Activated naive CD8-positive, alpha-beta T cell treated with anti-CD3 and anti-CD28 coated beads for 36 hours (primary cell): ENCODE measurements at places on chromosomes 3 and 15. TPM values are rescaled to one million over a fixed set of nuclear protein-coding genes. Genes with fewer than 3 reads are reported as not detected.

- no peaks in the 10 kb centered on the region for H3K4me1 ChIP-seq
- H3K27ac ChIP-seq, result no peak overlapping the region
- H3K27me3 ChIP-seq, result no peaks in the 10 kb centered on the region
- H3K4me3 ChIP-seq, result no peak overlapping the region
- no peaks in the 10 kb centered on the region for H3K36me3 ChIP-seq
- peak; percentile 70 for DNase-seq
Measured at GRCh38 chr15:40344631-40345120, 3.9 kb upstream of the CCDC9B start.

DNA sequence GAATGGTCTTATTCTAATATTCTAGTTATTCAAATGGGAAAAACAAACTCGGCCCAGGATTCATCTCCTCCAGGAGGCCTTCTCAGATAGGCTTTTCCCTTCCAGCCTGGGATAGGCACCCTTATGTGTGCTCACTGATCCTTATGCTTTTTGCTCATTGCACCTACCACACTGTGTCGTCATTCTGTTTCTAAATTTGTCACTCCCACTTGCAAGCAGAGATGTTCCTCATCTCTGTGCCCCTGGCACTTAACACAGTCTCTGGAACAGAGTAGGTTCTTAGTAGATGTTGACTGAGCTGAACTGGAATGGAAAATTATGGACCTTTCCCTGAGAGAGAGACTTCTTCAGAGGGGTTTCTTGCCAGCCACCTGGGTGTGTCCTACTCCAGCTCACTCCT, 18.7 kb upstream of the SPG11 start:
- H3K36me3 ChIP-seq, result peaks cover 33% of the 10 kb centered on the region
- H3K4me1 ChIP-seq, result peaks cover 74% of the 10 kb centered on the region
- H3K27me3 ChIP-seq, result no peaks in the 10 kb centered on the region
- H3K27ac ChIP-seq, result peak overlapping the region; percentile 84

The DHFR2 gene
- 6.6 TPM for total RNA-seq

GRCh38 chr15:78828920-78829319, 17.7 kb upstream of the ADAMTS7 start:
- H3K4me3 ChIP-seq, result no peak overlapping the region
- no peaks in the 10 kb centered on the region for H3K36me3 ChIP-seq
- DNase-seq, result no peak
- H3K4me1 ChIP-seq, result peaks cover 6% of the 10 kb centered on the region
- peaks cover 9% of the 10 kb centered on the region for H3K27me3 ChIP-seq

DNA sequence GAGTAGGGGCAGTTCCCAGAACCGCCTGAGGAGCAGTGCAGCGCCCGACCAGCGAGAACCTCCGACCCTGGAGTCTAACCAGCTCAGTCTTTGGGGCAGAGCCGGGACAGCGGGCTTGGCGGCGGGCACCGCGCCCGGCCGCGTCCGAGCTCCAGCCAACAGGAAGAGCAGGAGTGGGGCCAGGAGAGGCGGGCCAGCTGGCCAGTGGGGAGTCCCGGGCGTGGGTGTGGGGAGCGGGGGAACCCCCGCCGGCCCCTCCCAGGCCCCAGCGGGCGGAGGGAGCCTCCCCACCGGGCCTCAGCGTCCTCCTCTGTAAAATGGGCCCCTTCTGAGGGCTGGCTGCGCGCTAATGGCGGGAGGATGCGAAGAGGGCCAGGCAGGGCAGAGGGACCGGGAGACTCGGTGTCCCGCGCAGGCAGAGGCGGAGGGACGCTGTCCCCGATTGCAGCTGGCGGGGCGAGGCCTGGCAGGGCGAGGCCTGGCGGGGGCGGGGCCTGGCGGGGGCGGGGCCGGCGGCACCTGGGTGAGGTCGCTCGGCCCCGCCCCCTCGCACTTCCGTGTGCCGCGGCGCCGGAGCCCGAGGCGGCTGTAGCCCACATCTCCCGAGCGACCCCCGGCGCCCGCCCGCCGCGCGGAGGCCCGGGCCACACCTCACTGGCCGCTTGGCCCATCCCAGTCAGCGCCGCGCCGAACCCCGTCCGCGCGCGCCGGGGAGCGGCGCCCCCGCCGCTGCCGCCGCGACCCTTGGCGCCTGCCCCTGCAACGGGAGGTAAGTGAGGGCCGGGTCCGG, at the start of gene PRKCD:
Gene PRKCD, plus strand, starts transcription at position 550 of the 790 bp plus-strand sequence. CDS start 17,214 bp downstream, outside the sequence.
- peaks cover 22% of the 10 kb centered on the region for H3K27me3 ChIP-seq
- peaks cover 21% of the 10 kb centered on the region for H3K4me1 ChIP-seq
- H3K36me3 ChIP-seq, result peaks cover 2% of the 10 kb centered on the region
- H3K4me3 ChIP-seq, result peak within 1 kb of the TSS; percentile 91

The IGF2BP2 gene
- 0.41 TPM for total RNA-seq

The ANKUB1 gene
- not detected for total RNA-seq

The COLQ gene
- 0.74 TPM for total RNA-seq

The MYRIP gene
- total RNA-seq, result not detected

GRCh38 chr3:134754768-134755559, 40.1 kb upstream of the EPHB1 start:
- H3K4me1 ChIP-seq, result no peaks in the 10 kb centered on the region
- H3K36me3 ChIP-seq, result no peaks in the 10 kb centered on the region
- H3K27ac ChIP-seq, result no peak overlapping the region
- peaks cover 8% of the 10 kb centered on the region for H3K27me3 ChIP-seq

GRCh38 chr15:90451053-90451850, 63.2 kb downstream of the IQGAP1 start:
- no peak for DNase-seq
- no peaks in the 10 kb centered on the region for H3K27me3 ChIP-seq
- H3K4me1 ChIP-seq, result peaks cover 2% of the 10 kb centered on the region
- peaks cover 46% of the 10 kb centered on the region for H3K36me3 ChIP-seq
- H3K27ac ChIP-seq, result no peak overlapping the region
- no peak overlapping the region for H3K4me3 ChIP-seq

DNA sequence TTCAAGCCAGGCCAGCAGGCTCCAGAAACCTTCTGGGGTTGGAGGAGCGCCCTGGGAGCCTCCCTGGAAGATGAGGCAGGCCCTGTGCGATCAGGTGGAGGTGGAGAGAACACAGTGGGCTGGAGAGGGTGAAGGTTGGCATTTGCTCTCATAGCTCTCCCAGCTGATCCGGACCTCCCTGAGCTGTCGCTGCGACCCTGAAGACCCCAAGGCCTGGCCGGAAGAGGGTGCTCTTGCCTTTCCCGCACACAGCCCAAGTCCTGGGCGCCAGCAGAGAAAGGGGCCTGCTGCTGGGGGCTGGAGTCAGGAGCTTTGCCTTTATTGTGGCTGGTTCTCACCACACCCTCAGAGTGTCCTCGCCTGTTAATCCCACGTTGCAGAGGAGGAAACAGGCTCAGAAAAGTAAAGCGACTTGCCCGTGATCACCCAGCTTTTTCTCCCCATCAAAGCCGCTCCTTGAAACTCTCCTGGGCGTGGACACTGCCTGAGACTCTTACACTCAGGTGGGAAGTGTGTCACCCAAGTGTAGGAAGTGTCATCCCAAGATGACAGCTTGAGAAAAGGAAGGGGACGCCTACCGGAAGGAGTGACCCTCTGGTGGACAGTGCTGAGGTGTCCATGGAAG, 8.6 kb upstream of the RPL29 start:
- H3K27me3 ChIP-seq, result no peaks in the 10 kb centered on the region
- H3K36me3 ChIP-seq, result no peaks in the 10 kb centered on the region

DNA sequence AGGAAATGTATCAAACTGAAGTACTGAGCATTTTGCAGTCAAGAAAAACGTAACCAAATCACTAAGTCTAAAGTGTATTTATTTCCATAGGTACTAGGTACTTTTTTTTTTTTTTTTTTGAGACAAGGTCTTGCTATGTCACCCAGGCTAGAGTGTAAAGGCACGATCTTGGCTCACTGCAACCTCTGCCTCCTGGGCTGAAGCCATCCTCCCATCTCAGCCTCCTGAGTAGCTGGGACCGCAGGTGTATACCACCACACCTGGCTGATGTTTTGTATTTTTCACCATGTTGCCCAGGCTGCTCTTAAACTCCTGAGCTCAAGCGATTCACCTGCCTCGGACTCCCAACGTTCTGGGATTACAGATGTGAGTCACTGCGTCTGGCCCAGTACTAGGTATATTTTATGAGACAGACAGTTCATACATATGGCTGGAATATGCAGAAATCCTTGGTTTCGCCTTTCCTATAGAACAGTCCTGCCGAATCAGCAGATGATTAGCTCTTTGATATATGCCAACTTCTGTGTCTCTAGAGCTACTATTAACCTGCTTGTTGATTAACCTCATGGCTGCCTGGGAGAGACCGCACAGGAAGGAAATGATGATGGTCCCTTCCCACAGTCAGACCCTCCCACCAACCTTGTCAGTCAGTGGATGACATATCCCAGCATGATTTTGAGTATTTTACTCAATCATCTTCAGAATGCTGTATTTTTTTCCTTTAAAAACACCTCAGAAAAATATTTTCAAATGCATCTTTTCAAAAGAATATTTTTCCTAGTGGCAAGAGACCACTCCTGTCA, 32.3 kb downstream of the TMOD3 start:
- H3K27me3 ChIP-seq, result no peaks in the 10 kb centered on the region
- peak overlapping the region; percentile 66 for H3K27ac ChIP-seq
- H3K4me3 ChIP-seq, result peak overlapping the region; percentile 44
- peak; percentile 61 for DNase-seq
- H3K4me1 ChIP-seq, result peaks cover 50% of the 10 kb centered on the region

The CCR8 gene
- not detected for total RNA-seq

The ZDHHC19 gene
- total RNA-seq, result not detected

The CCR9 gene
- total RNA-seq, result not detected

GRCh38 chr15:45703670-45704328, 69.0 kb downstream of the SQOR start:
- H3K27me3 ChIP-seq, result peaks cover 8% of the 10 kb centered on the region
- peaks cover 12% of the 10 kb centered on the region for H3K4me1 ChIP-seq
- no peak for DNase-seq
- H3K4me3 ChIP-seq, result peak overlapping the region; percentile 74
- no peaks in the 10 kb centered on the region for H3K36me3 ChIP-seq
- H3K27ac ChIP-seq, result no peak overlapping the region

The PEX5L gene
- not detected for total RNA-seq
